ENCODE measurements at places on chromosomes 11 and 22.
A peak's percentile ranks its signal among the peaks of the same experiment; 100 is the strongest.

GRCh38 chr11:9834291-9834690, 170.4 kb downstream of the SWAP70 start:
- no peak overlapping the region for H3K27ac ChIP-seq
- no peaks in the 10 kb centered on the region for H3K27me3 ChIP-seq

- H3K4me1 ChIP-seq = no peaks in the 10 kb centered on the region
- H3K36me3 ChIP-seq = no peaks in the 10 kb centered on the region
- DNase-seq = no peak
- no peaks in the 10 kb centered on the region for H3K27me3 ChIP-seq
- no peak overlapping the region for H3K4me3 ChIP-seq
- H3K27ac ChIP-seq = no peak overlapping the region
Measured at GRCh38 chr11:27710536-27710935, 10.3 kb upstream of the BDNF start.

DNA sequence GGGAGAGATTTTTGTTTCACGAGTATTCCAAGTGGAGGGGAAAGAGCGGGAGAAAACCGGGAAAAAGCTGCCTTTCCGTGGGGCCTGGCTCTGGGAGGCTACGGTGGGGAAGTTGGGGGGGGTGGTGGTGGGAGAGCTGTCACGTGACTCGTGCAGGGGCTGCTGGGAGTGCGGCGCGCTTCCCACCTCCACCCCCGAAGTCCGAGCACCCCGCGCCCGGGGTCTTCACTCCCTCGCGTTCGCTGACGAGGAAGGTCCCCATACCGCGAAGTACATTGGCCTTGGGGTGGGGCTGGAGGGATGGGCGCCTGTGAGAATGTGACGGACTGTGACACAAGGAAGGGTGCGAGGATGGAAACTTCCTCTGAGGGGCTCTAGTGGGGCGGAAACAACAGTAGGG, at the start of gene TEX12:
Gene TEX12 (plus strand): TSS at position 228 of the 400 bp plus-strand sequence. CDS start 1,897 bp downstream, outside the sequence.
- no peaks in the 10 kb centered on the region for H3K27me3 ChIP-seq
- no peak within 1 kb of the TSS for H3K27ac ChIP-seq
- H3K4me3 ChIP-seq = no peak within 1 kb of the TSS
- H3K36me3 ChIP-seq = no peaks in the 10 kb centered on the region
- H3K4me1 ChIP-seq = no peaks in the 10 kb centered on the region

DNA sequence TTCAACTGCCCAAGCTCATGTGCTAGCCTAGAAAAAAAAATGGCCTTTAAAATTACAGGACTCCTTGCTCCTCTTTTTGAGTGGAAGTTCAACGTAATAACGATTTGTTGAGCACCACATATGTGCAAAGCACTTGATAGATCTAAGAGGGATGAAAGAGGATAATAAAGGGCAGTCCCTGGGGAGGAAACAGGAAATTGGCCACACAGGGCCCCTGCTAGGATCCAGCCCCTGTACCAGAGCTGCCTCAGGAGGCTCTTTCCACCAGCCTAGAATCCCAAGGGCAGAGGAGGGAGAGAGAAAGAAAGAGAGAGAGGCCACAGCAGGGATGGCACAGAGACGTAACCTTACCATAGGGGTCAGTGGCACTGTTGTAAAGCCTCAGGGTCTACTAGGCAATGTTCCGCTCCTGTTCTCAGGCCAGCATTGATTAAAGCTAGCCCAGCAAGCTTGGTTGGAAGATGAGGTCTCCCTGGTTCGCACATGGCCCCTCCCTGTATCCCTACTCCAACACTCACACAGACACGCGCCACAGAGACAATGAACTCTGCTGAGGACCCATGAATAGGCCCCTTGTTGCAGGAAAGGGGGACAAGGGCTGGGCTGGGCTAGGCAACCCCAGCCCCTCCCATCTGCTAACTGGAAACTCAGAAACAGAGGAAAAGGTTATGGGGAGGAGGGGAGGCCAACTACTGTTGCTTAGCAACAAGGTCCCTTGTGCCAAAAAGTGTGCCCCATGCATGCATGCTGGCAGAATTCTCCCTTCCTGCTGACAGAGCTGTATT, at the start of gene TMPRSS5:
Gene TMPRSS5 (minus strand): TSS at position 438 of the 785 bp plus-strand sequence. CDS start 84 bp downstream, at position 354.
- no peaks in the 10 kb centered on the region for H3K27me3 ChIP-seq
- H3K4me3 ChIP-seq = no peak within 1 kb of the TSS
- no peaks in the 10 kb centered on the region for H3K36me3 ChIP-seq
- H3K27ac ChIP-seq = no peak within 1 kb of the TSS
- no peaks in the 10 kb centered on the region for H3K4me1 ChIP-seq
- DNase-seq = no peak

DNA sequence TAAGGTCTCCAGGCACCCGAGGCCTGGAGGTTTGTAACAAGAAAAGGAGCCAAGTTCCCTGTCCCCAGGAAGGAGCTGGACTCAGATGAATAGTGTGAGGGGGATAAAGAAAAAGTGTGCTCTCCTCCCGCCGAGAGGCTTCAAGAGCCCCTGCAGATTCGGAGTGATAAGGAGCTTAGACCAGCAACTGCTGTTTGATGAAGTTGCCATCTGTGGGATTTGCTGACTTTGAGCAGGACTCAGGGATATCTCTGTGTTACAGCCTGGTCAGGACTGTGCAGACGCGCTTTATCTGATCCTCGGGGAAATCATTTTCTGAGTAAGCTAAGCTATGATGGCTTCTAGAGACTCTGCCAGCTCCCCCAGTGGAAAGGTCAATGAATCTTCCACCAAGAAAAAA, 1017.0 kb downstream of the TBC1D22A start:
- H3K4me3 ChIP-seq = no peak overlapping the region
- no peaks in the 10 kb centered on the region for H3K27me3 ChIP-seq
- no peaks in the 10 kb centered on the region for H3K4me1 ChIP-seq
- no peak for DNase-seq

- H3K27me3 ChIP-seq = no peaks in the 10 kb centered on the region
- no peak for DNase-seq
- H3K4me1 ChIP-seq = no peaks in the 10 kb centered on the region
Measured at GRCh38 chr11:70323806-70324205, 53.3 kb downstream of the PPFIA1 start.

- H3K27ac ChIP-seq = no peak overlapping the region
- H3K4me3 ChIP-seq = no peak overlapping the region
- H3K4me1 ChIP-seq = peaks cover 21% of the 10 kb centered on the region
- peak; percentile 37 for DNase-seq
Measured at GRCh38 chr11:65592858-65593517, 2.6 kb downstream of the KCNK7 start.

DNA sequence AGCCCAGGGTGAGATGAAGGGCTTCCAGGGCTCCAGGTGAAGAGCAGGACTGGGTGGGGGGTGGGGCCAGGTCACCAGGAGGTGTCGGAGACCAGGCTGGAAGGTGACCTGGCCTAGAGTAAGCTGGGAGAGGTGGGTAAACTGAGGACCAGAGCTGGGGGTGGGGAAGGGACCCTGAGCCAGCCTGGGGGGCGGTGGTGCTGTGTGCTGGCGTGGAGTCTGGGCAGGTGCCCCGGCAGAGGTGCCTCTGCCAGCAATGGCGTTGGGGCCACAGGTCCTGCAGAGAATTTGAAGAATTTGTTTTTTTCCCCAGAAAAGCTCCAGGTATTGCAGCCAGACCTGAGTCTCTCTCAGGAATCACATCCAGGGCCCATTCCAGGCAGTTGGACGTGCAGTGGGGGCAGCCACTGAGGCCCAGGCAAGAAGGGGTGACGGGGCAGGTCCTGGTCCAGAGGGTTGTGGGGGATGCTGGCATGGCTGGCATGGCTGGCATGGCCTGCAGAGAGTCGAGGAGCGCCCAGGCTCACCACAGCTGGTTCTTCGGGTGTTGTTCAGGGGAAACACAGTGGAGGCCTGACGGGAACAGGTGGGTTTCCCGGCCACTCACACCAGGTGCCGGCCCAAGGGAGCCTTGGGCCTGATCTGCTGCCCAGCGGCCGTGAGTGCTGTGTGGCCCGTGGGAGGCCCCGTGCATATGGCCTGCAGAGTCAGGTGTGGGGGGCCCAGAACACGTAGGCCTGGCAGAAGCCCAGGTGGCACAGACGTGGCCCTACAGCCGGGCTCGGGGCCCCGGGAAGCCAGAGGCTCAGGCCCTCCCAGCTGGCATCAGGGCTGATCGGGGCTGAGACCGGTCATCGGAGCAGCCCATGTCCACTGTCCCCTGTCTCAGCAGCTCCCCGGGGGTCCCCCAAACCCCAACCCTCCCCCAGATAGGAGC, 6.4 kb upstream of the MUC6 start:
- H3K36me3 ChIP-seq = no peaks in the 10 kb centered on the region
- H3K4me1 ChIP-seq = no peaks in the 10 kb centered on the region
- no peaks in the 10 kb centered on the region for H3K27me3 ChIP-seq
- H3K4me3 ChIP-seq = no peak overlapping the region
- H3K27ac ChIP-seq = no peak overlapping the region
- DNase-seq = no peak

- H3K4me3 ChIP-seq = no peak overlapping the region
- DNase-seq = no peak
- peaks cover 22% of the 10 kb centered on the region for H3K36me3 ChIP-seq
- no peak overlapping the region for H3K27ac ChIP-seq
- H3K27me3 ChIP-seq = no peaks in the 10 kb centered on the region
Measured at GRCh38 chr22:37053310-37054055, 1.9 kb downstream of the KCTD17 start.

- peaks cover 13% of the 10 kb centered on the region for H3K4me1 ChIP-seq
- H3K27me3 ChIP-seq = peaks cover 6% of the 10 kb centered on the region
- no peak overlapping the region for H3K4me3 ChIP-seq
- H3K27ac ChIP-seq = no peak overlapping the region
- peak; percentile 24 for DNase-seq
Measured at GRCh38 chr11:66006891-66007176, 4.5 kb downstream of the BANF1 start.

- H3K4me3 ChIP-seq = no peak overlapping the region
- no peak overlapping the region for H3K27ac ChIP-seq
- no peaks in the 10 kb centered on the region for H3K4me1 ChIP-seq
- DNase-seq = no peak
- no peaks in the 10 kb centered on the region for H3K27me3 ChIP-seq
Measured at GRCh38 chr11:118988280-118988679, 9.7 kb upstream of the CENATAC start.

GRCh38 chr11:64499261-64500004, 91.6 kb upstream of the SLC22A12 start:
- no peaks in the 10 kb centered on the region for H3K36me3 ChIP-seq
- DNase-seq = no peak
- no peaks in the 10 kb centered on the region for H3K4me1 ChIP-seq
- H3K27me3 ChIP-seq = no peaks in the 10 kb centered on the region
- H3K4me3 ChIP-seq = no peak overlapping the region

DNA sequence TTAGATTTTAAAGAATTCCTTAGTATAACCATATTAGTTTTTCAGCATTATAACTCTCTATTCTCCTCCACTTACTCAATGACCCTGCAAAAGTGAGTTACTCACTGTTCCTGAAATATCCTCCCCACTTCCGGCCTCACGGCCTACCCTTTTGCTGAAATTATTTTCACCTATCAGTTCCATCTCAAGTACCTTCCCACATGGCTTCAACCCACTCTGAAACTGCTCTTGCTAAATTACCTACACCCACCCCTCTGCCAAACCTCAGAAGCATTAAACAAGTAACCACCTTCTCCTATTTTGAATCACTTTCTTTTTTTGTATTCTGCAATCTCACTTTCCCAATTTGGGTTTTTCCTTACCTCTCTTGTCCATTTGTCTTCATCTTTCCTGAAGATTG, 37.7 kb downstream of the OR5P2 start:
- H3K36me3 ChIP-seq = no peaks in the 10 kb centered on the region
- no peak overlapping the region for H3K4me3 ChIP-seq
- DNase-seq = no peak
- H3K4me1 ChIP-seq = no peaks in the 10 kb centered on the region
- no peaks in the 10 kb centered on the region for H3K27me3 ChIP-seq

DNA sequence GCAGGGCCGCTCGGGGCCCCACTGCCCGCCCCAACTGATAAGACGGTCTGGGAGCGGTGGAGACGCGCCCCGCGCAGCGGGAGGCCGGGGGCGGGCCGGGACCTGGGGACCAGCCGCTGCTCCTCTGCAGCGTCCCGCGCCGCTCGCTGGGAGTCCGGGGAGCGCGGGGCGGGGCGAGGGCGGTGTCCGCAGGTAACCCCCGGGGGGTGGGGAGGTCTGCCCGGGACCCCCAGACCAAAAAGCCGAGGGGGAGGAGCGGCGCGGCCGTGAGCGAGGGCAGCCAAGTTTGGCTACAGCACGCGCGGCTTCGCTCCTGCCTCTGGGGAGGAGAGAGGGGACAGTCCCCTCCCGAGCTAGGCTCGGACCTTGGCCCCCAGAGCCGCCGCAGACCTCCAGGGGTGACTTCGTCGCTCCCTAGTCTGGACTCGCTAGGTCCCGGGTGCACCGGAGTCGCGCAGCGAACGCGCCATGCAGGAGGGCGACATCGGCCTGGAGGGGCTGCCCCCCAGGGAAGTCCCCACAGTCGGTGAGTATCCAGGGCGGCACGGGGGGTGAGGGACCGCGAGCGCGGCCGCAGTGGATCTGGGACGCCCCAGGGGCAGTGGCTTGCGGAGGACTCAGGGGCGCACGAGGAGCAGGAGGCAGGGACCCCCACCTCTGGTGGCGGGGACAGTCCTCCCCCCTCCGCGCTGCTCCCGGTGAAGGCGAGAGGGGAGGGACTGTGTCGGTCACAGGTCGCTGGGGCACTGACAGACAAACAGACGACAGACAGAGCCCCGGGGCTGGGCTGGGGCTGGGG, 92.3 kb upstream of the ANO1 start:
- peaks cover 18% of the 10 kb centered on the region for H3K4me1 ChIP-seq
- H3K4me3 ChIP-seq = no peak overlapping the region
- peaks cover 35% of the 10 kb centered on the region for H3K27me3 ChIP-seq
- no peak overlapping the region for H3K27ac ChIP-seq
- DNase-seq = no peak
- no peaks in the 10 kb centered on the region for H3K36me3 ChIP-seq

DNA sequence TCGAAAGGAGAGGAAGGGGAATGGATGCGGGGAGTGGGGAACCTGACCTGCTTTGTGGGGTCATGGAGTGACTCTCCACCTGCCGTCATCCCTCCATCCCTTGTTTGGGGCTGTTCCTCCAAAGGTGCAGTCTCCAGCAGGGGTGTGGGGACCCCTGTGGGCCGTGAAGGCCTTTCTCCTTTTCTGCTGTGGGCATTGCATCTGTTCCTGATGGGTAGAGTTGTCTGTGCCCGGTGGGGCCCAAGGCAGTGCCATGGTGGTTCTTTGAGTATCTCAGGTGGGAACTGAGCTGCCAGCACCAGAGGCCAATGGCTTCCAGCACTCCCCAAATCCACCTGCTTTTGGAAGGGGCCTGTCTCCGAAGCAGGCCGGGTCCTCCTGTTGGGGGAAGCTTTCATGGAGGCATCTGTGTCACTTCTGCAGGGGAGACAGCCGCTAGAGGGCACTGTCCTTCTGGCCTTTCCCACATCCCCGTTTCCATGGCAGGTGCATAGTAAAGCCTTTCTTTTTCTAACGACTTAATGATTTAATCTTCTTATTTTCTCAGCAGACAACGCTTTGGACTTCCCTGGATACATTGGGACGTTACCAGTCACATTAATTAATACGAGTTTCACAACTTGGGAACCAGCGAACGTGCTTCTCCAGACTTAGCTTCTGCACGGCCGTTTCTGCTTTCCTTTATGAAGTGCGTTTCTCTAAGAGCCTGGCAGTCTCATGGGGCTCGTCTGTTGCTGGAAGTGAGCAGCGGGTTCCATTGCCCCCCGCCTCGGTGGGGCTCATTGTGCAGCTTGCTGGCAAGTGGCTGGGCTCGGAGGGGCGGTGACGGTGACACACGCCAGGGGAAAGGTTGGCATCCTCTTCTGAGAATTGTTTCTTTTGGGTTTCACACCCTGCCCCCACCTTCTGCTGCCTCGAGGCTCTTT, 57.1 kb downstream of the PARVB start:
- H3K36me3 ChIP-seq = no peaks in the 10 kb centered on the region
- DNase-seq = peak; percentile 80
- H3K27ac ChIP-seq = no peak overlapping the region
- no peaks in the 10 kb centered on the region for H3K27me3 ChIP-seq

All from B cell (primary cell).